ENCODE measurements at places on chromosomes 6 and 20.

DNA sequence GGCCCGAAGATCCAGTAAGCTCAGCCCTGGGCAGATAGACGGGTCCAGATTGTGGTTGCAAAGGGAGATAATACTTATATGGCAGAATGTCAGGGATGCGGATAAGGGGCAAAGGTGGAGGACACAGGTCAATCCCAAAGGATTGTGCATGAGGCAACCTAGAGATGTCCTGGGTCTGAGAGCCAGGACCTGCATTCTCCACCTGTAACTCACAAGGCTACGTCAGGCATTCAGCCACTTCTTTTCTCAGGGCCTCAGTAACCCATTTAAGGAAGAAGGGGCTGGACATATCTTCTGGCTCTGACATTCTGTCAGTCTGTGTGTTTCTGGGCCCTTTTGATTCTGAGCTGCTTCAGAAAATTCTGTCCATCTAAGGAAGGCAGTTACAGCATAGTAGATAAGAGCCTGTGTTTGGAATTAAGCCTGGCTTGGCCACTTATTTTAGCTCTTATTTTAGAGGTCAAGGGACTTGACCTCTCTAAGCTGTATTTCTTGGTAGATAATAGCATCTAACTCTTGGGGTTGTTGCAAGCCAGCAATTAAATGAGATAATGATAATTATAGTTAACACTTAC lies 40.2 kb downstream of the CNBD2 start:
- DNase-seq = no peak

DNA sequence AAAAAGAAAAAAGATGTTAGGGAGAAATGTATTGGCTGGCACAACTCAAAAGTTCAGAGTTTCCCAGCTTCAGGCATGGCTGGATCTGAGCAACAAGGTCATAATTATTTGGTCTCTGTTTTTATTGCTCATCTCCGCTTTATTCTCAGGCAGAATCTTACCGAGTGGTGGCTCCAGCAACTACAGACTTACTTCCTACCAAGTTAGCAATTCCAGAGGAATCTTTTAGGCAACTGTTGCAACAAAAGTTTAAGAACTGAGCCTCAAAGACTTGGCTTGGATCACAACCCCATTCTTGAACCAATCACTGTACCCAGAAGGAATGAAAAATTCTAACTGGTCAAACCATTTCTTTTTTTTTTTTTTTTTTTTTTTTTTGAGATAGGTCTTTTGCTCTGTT lies 35.5 kb upstream of the NCOA3 start:
- DNase-seq = peak; percentile 57

GRCh38 chr20:13995086-13995665 lies at the start of gene MACROD2:
Gene MACROD2 (plus strand): TSS chr20:13995516.
- DNase-seq = peak; percentile 100

DNA sequence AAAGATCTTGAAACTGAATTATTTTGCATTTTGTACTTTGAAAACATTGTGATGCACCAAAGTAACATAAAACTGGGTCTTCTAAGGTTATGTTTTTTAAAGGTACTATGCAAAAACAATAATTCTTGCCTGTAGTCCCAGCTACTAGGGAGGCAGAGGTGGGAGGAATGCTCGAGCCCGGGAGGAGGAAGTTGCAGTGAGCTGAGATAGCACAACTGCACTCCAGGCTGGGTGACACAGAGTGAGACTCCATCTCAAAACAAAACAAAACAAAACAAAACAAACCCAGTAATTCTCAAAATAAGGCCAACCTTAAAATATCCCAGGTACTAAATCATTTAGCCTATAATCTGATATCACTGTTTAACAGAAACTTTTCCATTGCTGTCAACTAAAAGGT lies 269.6 kb downstream of the KHDC1L start:
- DNase-seq = no peak

GRCh38 chr6:35128496-35128895 lies 12.6 kb downstream of the TCP11 start:
- no peak for DNase-seq

- no peak for DNase-seq
These were observed 2.9 kb upstream of the ZBTB46 start for GRCh38 chr20:63833776-63834490.
